ENCODE measurements at places on chromosomes 3 and 15.

DNA sequence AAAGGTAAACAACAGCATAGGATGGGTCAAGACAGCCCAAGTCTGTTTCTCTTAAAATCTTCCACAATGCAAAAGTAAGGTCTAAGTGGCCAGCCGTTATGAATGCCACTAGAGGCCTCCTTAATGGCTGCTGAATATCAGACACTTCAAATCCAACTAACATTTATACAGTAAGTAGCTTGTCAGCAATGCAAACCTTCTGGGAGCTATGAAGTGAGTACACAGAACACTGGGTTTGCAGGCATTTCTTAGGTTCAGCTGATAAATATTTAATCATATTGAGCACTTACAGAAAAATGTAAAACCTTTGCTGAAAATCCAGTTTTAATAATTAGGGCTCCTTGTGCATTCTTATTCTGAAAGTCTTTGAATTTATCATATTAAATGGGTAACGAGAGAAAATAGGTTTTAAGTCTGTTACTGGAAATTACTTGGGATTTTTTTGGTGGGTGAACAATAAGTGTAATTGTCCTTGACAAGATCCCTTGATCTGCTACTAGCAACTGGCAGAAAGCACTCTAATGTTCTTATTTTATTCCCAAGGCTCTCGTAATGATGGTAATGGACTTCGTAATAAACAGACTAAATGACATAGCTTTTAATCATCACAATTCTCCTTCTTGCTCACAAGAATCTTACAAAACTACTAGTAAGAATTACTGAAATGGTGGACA lies 141.7 kb upstream of the GPR149 start:
- DNase-seq, result no peak

DNA sequence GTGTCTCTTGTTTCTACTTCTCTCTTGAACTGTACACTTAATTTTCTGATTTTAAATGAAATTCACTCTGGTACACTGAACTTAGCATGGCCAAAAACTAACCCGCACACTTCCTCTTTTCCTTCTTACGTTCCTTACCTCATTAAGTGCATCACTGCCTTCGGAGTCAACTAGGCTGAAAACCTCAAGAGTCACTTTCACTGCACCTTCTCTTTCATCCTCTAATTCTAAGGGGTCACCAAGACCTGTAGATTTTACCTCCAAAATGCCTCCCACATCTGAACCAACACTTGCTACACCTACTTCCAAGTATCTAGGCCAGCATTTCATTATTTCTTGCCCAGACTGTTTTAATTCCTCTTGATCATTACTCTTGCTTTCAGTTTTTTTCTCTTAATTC lies 6.6 kb downstream of the CBLB start:
- no peak for DNase-seq

GRCh38 chr3:39385456-39386090 lies 2.4 kb downstream of the SLC25A38 start:
- DNase-seq, result no peak

DNA sequence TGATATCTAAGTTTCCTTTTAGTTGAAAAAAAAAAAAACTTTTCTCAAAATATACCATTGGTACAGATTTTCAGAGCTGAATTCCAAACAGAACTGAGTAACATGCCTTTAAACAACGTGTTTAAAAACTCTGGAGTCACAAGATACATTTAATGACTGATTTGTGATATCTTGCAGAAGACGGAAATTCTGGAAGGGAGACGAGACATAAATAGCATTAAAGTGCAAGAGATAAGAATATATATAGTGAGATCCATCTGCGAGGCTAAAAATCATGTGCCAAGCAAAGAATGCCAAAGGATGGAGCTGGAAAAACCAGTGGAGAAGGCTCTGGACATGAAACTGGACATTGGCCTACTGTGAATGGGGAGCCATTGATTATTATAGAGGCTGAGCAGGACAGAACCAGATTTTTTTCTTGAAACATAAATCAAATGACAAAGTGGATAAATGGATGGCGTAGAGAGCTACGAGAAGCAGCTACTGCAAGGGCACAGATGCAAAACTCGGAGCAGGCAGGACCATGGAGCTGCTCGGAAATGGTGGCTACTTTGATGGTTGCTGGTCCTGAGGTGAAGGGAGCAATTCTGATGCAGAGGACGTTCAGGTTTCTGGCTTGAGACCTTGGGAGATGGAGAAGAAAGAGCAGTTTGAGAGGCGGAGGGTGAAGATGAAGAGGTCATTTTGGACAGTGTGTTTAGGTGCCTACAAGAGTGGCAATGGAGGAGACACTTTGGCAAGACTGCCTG lies 88.8 kb downstream of the CPN2 start:
- no peak for DNase-seq

- DNase-seq, result no peak
Measured at GRCh38 chr15:65338823-65339222, 34.3 kb downstream of the RNU5B-1 start.

DNA sequence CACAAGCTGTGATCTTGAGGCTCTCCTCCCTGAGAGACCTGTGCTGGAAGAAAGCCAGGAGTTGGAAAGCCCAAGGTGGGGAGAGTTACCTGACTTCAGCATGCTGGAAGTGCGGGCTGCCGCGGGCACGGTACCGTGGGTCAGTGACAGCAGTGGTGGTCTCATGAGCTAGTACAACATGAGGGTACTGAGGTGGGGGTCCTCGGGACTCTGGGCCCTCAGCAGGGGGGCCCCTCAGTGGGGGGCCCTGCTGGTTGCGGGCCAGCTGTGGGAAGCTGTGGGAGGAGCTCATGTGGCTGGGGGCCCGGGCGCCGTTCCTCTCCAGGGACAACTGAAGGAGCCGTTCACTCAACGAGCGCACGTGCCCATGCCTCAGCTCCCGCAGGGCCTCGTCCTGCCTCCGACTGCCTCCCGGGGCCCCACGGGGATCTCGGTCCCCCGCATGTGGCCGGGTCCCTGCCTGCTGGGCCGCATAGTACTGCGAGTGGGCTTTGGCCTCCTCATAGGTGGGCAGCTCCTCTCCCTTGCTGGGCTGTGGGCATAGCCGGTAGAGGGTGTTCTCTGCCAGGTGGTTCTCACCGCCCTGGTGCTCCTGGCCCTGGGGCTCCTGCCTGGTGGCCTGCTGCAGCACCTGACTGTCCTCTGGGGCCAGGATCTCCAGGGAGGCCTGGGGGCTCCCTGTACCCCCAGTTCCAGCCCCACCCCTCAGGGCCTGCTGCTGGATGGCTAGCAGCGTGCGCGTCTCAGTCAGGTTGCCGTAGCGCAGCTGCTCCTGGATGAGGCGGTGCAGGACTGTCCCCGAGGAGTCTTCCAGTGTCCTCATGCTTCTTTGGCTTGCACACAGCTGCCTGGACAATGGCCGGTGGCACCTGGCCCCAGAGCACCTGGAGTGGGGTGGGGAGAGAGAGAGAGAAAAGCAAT lies 3.4 kb downstream of the AMOTL2 start:
- no peak for DNase-seq

- no peak for DNase-seq
Measured at GRCh38 chr3:156135921-156136638, 15.7 kb downstream of the KCNAB1 start.

DNA sequence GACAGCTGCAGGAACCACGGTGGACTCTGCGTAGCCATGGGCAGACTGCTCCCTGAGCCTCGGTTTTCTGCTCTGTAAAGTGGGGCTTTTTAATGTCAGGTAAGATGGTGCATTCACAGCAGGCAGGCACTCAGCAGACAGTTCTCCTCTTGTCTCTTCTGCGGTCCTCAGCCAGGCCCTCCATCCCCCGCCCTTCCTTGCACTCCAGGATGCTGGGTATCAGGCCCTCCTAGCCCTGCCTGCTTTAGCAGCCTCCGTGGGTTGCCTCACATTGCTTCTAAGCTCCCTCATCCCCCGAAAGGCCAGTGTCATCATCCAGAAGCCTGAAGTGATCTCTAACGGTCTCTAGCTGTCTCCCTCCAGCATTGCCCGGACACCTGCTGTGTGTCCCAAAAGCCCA lies 115.7 kb downstream of the WNT7A start:
- DNase-seq, result no peak

DNA sequence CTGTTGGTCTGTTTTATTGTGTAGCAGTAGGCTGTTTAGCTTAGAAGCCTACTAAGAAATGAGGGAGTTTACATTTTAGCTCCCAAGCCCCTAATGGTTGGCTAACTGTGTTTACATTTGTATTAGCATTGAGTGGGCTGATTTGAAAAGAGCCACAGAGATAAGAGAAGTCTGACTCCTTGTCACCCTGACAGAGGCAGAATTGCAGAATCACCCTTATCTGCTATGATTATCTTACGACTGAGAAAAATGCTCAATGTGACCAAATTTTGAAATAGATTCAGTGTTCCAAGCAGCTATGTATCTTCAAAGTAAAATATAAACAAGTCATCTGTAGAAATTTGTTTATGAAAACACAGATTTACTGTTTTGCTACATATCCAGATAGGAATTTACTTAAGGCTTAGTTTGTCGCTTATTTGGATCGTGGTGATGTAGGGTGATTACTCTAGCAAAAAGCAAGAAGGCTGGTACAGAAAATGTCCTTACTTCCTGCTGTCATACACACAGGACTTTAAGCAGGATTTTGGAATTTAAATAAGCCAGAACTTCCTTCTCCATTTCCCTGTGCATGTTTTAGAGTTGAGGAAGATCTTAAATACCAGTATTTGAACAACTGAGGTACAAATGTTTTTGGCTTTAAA lies 19.0 kb downstream of the SEMA6D start:
- peak; percentile 52 for DNase-seq

DNA sequence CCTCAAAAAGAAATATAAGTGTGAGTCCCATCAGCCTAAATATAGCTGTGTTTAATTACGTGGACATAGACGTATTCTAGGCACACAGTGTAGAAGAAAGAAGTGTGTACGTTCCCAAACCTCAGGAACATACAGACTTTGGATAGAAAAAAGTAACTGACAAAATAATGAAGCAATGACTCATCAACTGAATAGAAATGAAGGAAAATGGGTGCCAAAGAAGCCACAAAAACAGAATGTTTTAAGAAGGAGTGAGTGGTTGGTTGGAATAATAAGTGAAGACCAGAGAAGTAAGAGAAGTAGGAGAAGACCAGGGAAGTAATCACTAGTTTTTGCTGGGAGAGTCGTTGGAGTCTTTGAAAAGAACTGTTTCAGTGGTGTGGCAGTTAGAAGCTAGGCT lies 518.1 kb downstream of the ROBO1 start:
- no peak for DNase-seq

DNA sequence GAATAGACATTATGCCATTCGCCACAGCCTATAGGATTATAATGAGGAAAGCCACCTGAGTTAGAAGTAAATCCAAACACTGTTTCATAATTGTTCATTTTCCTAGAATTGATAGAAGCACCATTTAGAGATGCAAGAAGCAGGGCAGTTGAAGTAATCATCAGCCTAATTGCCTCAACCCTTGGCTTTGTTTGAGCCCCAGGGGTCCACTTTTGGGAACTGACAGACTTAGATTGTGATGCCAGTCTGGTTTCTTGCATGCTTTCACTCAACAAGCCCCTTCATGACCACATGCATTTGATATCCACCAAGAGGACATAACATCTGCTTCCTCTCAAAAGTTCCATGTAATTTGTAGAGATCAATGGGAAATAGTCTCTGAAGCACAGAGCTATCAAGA lies 97.2 kb upstream of the COL8A1 start:
- DNase-seq, result no peak

GRCh38 chr15:48984021-48984710 lies 20.4 kb upstream of the SHC4 start:
- no peak for DNase-seq

DNA sequence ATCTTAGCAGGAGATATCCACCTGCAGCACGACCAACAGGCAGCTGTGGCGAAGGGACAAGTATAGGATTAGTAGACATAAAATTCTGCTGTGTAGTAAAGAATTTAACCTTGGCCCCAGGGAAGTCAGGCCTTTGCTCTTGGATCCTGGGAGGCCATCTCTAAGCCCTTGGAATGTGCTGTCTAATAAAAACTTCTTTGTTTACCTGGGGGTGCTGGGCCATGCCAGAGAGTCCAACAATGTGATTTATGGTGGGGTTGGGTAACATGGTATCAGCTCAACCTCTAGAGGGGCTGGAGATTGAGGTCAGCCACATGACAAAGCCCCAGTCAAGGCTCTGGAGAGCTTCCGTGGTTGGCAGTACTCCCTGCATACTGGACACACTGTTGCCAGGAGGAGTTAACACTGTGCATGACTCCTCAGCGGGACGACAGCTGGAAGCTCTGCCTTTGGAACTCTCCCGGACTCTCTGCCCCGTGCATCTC lies 52.4 kb downstream of the HEG1 start:
- DNase-seq, result no peak

GRCh38 chr3:10145685-10146084 lies 4.1 kb downstream of the VHL start:
- no peak for DNase-seq

GRCh38 chr15:93649691-93650235 lies 560.8 kb upstream of the RGMA start:
- no peak for DNase-seq

- DNase-seq, result no peak
Measured at GRCh38 chr15:90248789-90249202, 560 bp upstream of the TTLL13 start.

DNA sequence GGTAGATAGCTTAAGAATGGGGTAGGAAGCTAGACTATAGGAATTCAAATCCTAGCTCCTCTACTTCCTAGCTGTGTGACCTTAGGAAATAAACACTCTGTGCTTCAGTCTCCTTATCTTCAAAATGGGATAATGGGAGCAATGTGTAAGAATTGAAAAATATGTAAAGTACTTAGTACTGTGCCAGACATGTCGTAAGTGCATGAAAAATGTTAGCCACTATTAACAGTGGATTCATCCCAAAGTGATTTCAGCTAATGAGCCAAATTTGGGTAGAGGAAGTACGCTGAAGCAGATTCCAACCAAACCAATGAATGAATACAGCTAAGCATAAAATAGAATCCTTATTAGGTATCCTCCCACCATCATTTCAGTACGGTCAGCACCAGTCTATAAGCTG lies 192.1 kb downstream of the RORA start:
- no peak for DNase-seq

- DNase-seq, result no peak
Measured at GRCh38 chr3:156615592-156616173, 58.7 kb upstream of the TIPARP start.

- no peak for DNase-seq
Measured at GRCh38 chr3:179671747-179672242, 19.0 kb downstream of the USP13 start.

- DNase-seq, result no peak
Measured at GRCh38 chr3:73626106-73626505, 1.4 kb upstream of the PDZRN3 start.

DNA sequence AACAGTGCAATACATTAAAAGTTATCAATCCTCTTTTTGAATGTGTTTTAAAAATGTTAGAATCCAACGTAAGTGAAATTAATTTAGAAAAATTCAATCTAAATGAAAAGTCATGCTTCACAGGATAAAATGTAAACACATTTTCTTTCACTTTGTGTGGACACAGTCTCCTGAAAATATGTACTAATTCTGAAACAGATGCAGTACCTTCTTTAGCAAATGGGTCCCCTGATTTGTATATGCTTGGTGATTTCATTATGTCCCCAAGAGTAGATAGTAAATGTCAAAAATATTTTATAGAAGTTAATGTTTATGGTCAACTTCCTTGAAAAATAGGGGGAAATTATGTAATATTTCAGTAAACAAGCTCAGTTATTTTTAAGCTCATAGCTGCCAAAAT lies 28.9 kb downstream of the FOXP1 start:
- no peak for DNase-seq

- no peak for DNase-seq
Measured at GRCh38 chr15:83318861-83319415, 34.5 kb upstream of the BNC1 start.

GRCh38 chr15:59721411-59721810 lies 32.3 kb upstream of the BNIP2 start:
- DNase-seq, result no peak
